ENCODE measurements at places on chromosomes 1 and 21. TPM values are rescaled to one million over a fixed set of nuclear protein-coding genes. Genes with fewer than 3 reads are reported as not detected.

GRCh38 chr1:194277927-194278326 is 1091.5 kb upstream of the B3GALT2 start:
- no peak for DNase-seq
- H3K4me1 ChIP-seq, result peaks cover 8% of the 10 kb centered on the region
- no peak overlapping the region for H3K4me3 ChIP-seq
- H3K36me3 ChIP-seq, result no peaks in the 10 kb centered on the region
- H3K27ac ChIP-seq, result no peak overlapping the region
- no peaks in the 10 kb centered on the region for H3K27me3 ChIP-seq

GRCh38 chr1:119367432-119368124 is 1.0 kb upstream of the HAO2 start:
- no peaks in the 10 kb centered on the region for H3K4me1 ChIP-seq
- H3K27ac ChIP-seq, result no peak overlapping the region
- H3K4me3 ChIP-seq, result no peak overlapping the region
- no peaks in the 10 kb centered on the region for H3K36me3 ChIP-seq
- DNase-seq, result no peak
- H3K27me3 ChIP-seq, result peaks cover 10% of the 10 kb centered on the region

DNA sequence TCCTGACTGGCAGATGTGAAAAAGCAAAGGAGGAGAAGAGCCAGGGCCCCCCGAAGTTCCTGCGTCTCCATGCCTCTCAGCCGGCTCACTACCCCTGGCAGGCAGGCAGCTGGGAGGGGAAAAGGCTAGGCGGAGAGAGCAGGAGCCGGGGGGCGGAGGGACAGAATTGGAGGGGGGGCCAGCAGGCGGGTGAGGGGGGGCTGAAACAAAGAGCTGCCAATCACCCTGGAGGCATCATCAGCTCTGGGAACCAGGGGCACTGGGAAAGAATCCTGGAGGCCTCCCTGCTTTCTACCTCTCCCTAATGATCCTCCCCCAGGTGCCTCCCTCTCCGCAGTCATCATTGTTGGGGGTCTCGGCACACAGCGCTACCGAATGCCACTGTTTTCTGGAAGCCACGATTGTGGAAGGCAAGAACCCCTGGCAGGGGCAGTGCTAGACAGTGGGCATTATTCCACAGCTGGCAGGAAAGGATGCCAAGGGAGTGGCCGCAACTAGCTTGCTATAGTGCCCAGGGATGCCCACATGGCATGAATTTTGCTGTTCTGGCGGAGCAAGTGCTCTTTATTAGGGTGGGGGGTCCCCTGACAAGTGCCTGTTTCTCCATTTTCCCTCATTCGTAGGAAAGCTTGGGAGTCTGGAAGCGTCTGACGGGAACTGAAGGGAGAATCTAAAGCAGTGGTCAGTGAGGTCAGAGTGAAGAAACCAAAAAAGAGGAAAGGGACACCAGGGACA is at the start of gene THBS3:
Gene THBS3 (minus strand): TSS at position 92 of the 735 bp plus-strand sequence. CDS start 21 bp downstream, at position 71.
- H3K36me3 ChIP-seq, result peaks cover 3% of the 10 kb centered on the region
- peak within 1 kb of the TSS; percentile 89 for H3K4me3 ChIP-seq
- H3K4me1 ChIP-seq, result peaks cover 29% of the 10 kb centered on the region
- H3K27ac ChIP-seq, result peak within 1 kb of the TSS; percentile 86
- peak; percentile 21 for DNase-seq

DNA sequence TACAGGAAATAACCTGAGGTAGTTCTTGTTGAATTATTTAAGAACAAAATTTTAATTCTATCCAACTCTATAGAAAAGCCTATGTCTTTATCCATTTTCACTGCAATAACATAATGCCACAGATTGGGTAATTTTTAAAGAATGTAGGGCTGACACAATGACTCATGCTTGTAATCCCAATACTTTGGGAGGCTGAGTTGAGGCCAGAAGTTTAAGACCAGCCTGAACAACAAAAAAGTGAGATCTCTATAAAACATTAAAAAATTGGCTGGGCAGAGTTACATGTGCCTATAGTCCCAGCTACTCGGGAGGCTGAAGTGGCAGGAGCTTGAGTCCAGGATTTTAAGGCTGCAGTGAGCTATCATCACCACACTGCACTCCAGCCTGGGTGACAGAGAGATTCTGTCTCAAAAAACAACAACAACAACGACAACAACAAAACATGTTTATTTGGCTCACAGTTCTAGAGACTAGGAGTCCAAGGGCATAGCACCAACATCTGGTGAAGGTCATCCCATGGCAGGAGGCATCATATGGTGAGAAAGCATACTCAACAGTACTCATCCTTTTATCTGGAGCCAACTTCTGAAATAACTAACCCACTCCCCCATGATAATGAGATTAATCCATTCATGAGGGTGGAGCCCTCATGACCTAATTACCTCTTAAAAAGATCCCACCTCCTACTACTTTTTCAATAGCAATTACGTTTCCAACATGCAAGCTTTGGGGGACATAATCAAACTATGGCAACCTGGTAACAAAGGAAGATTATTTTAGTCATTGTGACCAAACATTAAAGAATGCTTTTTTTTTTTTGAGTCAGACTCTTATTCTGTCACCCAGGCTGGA is 59.6 kb downstream of the ABL2 start:
- H3K27ac ChIP-seq, result no peak overlapping the region
- H3K4me3 ChIP-seq, result no peak overlapping the region
- DNase-seq, result no peak

Gene CHIT1
- 0.80 TPM for total RNA-seq
